Omental fat pad (tissue), 4 donors: ENCODE measurements at places on chromosomes 5 and 9. TPM values are rescaled to one million over a fixed set of nuclear protein-coding genes. Genes with fewer than 3 reads are reported as not detected.

C9orf85 gene
- total RNA-seq: 11.5 TPM

DNA sequence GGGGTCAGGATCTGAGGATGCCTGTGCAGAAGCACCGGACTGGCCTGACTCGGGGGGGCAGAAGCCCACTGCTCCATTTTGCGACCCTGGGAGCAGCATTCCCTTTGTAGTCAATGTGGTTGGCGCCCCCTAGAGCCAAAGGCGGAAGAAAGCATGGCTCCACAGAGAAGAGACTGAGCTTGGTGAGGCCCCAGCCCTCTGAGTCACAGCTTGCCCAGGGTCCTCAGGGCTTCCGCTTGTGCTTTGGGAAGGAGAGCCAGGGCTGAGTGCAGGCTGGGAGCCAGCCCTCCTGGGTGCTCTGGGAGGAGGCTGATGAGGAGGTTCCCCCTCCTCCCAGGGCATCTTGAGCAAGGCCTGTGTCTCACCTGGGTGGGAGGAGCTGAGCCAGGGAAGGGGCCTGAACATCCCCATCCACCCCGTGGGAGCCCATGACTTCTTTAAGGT, 5.5 kb upstream of the AQP3 start:
- no peak for DNase-seq

GRCh38 chr5:52794519-52794918, 6.8 kb downstream of the ITGA1 start:
- no peak for DNase-seq

GRCh38 chr5:32332966-32333365, 20.2 kb upstream of the MTMR12 start:
- DNase-seq: no peak

FAM153A gene
- total RNA-seq: 33.2 TPM

SLC6A3 gene
- 0.32 TPM for total RNA-seq

GRCh38 chr9:79256691-79257213, 315.0 kb upstream of the TLE4 start:
- no peak for DNase-seq

- no peak for DNase-seq
Measured at GRCh38 chr5:168549554-168549953, 20.4 kb downstream of the FBLL1 start.

GRCh38 chr9:22645893-22646292, 199.3 kb downstream of the DMRTA1 start:
- DNase-seq: no peak

PSD2 gene
- total RNA-seq: 0.46 TPM

PCDHA10 gene
- total RNA-seq: 0.79 TPM

DNA sequence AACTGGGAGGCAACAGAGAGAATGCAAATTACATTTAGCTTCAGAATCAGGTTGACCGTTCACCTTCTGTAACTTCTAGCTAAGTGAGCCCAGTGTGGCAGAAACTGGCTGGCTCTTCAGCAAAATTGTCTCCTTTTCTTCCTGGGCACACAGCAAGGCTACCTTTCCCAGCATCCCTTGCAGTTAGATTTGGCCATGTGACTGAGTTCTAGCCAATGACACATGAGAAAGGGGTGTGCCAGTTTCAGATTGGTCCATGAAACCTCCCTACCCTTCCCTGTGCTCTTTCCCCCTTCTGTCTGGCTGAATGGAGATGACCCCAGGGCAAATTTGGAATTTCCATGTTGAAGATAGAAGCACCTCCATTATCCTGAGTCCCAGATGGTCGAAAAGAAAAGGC, 72.5 kb upstream of the SMIM23 start:
- no peak for DNase-seq

DNA sequence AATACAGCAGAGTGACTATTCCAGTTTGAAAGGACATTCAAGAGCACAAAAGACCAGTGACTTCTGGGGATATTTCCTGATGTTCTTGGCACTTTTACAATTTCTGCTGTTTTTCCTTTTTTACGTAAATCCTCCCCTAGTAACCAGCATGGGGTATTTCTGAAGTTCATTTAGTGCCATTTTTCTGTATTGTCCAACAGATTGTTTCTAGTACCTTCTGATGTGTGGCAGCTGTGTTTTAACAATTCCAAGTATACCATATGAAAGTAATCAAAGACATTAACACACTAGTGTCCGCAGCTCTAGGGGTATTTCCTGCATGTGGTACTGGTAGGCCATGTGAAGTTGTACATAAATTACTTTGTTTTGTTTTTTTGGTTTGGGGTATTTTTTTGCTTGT, 53.0 kb upstream of the SMARCA2 start:
- no peak for DNase-seq

PTGS1 gene
- 20.1 TPM for total RNA-seq

DNA sequence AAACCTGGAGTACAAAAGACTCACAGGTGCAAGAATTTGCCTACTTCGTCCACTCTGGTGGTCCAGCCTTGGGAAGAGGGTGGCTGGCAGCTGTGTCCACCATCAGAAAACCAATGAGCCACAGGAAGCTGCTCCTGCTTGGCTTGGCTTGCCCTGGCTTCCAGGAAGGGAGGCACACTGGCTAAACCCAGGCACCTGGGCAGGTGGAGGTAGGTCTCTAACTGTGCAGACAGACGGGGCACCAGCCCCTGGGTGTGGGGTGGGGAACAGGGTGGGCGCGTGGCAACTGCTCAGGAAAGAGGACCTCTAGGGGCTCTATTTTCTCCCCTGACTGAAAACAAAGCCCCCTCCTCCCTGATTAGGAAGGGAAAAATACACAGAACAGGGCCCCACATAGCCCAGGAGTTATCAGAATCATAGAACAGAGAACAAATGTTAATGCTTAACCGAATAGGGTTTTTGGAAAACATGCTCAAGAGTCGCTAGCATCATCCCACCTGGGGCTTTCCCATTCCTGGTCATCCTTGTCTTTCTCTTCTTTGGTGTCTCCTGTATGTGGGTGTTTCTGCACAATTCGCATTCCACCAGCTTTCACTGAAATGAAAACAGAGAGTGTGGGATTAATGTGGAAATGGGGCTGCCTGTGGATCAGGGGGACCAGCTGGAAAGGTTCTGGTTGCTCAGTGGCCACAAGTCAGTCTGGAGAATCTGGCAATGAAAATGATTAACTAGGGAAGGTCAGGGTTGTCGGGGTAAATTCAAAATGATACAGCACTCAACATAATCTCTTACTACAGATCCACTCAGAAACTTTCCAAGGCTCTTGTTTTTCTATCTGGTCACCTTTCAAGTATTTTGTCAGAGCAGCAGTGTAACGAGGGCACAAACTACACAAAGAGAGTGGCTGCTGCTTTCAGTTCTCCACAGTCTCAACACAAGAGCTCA, 13.1 kb downstream of the DAP start:
- DNase-seq: no peak

UBAC1 gene
- total RNA-seq: 37.4 TPM

DNA sequence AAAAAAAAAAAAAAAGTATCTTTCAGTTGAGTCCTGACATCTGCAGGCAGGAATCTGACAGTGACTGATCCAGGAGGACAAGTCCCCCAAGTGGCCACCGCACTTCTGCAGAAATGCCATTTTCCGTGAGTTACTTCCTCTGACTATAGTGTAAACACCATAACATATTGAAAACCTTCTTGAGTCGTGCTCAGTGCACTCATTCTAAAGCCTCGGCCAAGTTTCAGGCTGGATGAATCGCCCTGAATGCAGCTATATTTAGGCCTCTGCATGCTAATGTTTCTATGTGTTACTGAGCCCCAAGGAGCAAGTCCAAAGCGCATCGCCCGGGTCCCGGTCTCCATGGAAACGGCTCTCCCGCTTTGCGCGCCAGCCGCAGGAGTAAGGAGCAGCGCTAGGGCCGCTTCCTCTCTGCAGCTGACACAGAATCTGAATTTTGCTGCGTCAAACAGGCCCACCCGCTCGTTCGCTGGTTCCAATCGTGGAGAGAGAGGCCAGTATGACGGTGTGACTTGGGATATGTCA, 335.4 kb downstream of the MSX2 start:
- no peak for DNase-seq

DNA sequence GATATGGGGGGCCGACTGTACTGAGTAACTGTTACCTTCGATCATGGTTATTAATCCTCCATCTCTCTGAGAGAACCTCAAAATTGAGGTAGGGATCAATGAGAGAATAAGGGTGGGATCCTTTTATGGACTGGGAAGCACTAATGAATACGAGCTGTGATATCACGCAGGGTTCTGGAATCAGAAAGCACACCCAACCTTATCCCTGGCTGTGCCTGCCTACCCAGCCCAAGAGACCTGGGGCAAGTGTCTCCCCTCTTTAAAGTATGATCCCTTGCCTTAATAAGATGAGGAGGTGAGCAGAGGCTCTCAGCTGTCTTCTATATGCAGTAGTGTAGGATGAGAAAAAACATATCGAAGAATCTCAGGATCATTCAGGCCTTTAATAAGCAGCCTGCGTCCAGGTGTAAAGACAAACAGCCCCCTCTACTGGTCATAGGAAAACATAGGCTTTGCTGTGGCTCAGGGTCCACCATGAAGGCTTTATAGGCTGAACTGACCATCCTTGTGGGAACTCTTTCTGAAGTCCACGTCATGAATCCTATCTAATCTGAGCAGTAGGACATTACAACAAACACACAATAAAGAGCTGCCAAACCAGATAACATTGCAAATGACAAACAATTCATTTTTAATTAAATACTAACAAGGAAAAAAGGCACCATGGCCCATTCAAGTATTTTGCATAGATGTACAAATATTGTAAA, 16.8 kb downstream of the NIPAL4 start:
- no peak for DNase-seq

DNA sequence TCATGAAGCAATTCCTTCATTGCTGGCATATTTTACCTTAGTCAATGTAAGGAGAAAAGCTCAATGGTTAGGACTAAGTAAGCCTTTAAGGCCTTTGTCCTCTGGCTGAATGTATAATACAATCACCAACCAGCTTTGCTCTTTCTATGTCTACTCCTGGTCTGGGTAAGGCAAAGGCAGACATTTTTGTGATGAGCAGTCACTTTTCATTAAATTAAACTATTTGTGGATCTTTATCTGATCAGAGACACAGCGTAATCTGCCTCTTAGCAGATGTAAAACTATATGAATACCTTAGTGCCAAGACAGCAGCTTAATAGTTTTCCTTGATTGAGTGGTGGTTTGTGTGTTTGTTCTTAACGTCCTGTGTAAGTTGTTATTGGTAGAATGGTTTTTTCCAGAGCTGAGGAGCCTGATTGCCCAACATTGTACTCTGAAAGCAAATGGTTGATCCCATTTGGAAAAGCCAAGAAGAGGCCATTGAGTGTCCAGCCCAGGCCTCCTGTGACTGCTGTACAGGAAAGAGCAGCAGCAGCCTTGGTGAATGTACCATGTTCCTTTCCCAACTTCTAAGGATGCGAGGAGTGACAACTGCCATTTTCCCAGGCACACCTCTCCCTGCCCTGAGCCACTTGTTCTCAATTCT, 16.5 kb upstream of the CXXC5 start:
- DNase-seq: no peak

DNA sequence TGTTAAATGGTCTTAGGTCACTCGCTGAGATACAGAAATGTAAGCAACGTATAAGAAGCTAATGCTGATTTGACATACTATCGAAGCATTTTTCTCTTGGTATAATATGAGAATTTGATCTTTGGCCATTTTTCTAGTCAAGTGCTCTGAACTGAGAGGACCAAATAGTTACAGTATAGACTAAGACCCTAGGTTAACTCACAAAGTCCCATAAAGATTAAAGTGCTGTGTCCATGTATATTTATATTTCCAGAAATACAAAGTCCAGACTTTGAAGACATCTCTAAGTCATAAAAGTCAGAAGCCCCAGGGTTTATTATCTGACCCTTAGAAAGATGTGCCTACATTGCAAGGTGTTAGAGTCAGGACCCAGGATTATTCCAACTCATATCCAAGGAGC, 752.4 kb upstream of the COX7C start:
- DNase-seq: no peak

KCNV2 gene
- total RNA-seq: not detected

ZNF879 gene
- total RNA-seq: 3.0 TPM

DNA sequence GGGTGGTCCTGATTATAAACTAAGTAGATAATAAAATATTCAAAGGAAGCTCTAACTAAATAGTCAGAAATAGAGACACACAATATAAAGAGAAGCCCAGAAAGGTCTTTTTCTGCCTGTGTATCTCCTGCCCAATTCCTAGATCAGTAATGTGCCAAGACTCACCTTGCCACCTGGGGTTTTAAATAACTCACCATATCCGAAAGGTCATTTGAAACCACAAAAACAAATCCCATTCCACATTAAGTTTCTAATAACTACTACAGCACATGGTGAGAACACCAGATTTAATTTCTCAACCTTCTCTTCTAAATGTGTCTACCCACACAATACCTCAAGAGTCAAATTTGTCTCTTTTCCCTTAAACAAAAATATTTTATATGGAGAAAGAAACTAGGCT, 75.2 kb downstream of the ZNF608 start:
- no peak for DNase-seq

GRCh38 chr9:113701774-113702755, 174.0 kb upstream of the ZNF618 start:
- no peak for DNase-seq

- DNase-seq: no peak
Measured at GRCh38 chr5:66826263-66826662, 230.1 kb downstream of the MAST4 start.

DNA sequence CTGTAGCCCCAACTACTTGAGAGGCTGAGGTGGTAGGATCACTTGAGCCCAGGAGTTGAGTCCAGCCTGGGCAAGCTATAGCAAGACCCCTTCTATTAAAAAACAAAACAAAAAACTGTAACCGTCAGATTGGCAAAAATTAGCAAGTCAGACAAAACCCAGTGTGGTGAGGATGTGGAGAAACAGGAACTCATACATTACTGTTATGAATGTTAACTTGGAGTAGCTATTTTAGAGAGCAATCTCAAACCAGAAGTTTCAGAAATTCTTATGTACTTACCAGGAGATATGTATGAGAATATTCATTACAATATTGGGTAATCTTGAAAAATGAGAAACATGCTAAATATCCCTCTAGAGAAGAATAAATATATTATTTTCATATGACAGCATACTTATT, 120.3 kb downstream of the INVS start:
- DNase-seq: no peak

GRXCR2 gene
- total RNA-seq: not detected

DNA sequence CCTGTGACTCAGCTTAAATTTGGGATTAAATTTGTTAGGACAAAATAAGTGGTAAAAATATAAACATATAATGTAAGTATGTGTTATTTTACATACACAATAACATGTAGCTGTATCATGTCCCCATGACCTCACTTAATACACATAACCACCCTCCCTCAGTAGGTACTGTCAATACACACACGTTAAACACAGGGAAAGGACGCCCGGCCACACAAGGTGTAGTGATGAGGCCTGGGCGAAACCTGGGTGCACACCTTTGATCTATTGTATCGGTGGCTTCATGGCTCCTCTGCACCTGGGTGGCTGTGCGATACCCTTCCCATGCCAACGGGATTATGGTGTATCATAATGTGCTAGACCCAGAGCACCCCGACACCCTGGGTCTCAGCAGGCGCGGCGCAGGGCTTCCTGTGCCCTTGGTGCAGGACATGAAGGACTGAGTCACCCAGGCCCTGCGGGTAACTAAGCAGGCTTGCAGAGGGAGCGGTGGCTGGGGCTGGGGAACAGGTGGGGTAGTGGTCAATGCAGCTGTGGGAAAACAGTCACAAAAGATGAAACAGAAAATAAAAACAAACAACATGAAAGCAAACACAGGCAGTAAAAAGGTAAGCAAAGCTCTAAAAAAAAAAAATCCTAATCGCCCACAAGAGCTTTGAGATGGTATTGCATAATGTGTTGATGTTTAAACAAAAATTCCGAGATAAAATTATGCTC, 127.5 kb upstream of the RETREG1 start:
- no peak for DNase-seq

TPPP gene
- total RNA-seq: 3.9 TPM
